ENCODE measurements at places on chromosomes 1 and 21.

DNA sequence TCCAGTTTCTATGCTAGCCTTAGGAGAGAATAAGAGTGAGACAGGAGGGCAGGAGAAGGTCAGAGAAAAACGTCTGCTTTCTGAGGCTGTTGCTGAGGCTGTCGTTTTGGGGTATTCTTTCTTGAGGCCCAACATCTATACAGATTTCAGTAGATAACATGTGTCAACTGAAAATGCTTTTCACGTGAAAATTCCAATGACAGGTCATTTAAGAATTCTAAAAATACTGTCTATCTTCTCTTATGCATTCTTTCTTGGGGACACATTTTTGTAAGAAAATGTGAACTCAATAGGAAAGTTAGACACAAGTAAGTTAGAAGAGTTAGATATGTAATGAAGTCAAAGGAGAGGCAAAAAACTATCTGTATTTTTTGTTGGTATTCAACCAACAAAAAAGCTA lies 150.8 kb downstream of the TGFB2 start:
- DNase-seq: no peak

- no peak for DNase-seq
Measured at GRCh38 chr1:67952071-67952470, 98.4 kb downstream of the DIRAS3 start.

DNA sequence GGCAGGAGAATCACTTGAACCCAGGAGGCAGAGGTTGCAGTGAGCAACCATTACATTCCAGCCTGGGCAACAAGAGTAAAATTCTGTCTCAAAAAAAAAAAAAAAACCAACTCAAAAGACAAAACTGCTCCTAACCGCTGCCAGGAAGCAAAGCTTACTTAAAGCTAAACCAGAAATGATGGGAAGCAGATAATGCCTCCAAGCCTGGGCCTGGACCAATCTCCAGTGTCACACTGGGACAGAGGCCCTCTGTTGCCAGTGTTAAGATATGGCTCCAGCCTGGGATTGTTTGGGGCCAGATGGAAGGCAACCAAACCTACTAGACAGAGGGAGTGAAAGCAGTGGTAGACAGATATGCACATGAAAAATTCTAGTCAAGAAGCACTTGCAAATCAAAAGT lies 36.9 kb downstream of the NSL1 start:
- peak; percentile 28 for DNase-seq

- DNase-seq: no peak
Measured at GRCh38 chr1:222346955-222347354, 200.9 kb downstream of the HHIPL2 start.

DNA sequence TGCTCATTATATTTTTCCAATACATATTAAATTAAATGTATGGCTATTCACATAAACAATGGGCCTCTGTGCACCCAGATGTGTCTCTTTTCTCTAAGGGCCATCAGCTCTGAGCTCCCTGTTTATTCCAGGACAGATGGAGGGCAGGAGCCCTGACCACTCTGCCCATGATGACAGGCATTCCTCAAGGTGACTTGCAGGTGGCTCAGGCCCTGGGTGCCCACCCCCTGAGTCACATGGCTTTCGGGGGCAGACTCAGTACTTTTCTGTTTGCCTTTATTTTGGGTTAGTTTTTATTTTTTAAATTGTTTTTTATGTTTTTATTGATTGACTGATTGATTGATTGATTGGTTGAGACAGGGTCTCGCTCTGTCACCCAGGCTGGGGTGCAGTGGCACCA lies 6.4 kb upstream of the LRP8 start:
- no peak for DNase-seq

DNA sequence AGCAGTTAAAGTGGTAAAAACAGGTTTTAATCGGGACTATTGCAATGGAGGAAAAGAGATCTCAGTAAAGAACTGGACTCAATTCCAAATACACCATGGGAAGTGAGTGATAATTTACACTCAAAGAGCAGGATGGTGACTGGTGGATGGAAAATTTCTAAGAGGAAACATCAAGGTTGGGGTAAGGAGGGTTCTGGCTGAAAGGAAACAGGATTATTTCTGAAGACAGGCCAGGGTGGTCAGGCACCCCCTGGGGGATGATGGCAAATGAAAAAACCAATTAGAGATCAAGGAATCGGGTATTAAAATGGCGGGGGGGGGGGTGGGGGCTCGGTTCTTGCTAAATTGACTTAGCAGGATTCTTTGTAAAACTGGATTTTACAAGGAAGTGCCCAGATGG lies 12.3 kb upstream of the HSD11B1 start:
- DNase-seq: no peak

DNA sequence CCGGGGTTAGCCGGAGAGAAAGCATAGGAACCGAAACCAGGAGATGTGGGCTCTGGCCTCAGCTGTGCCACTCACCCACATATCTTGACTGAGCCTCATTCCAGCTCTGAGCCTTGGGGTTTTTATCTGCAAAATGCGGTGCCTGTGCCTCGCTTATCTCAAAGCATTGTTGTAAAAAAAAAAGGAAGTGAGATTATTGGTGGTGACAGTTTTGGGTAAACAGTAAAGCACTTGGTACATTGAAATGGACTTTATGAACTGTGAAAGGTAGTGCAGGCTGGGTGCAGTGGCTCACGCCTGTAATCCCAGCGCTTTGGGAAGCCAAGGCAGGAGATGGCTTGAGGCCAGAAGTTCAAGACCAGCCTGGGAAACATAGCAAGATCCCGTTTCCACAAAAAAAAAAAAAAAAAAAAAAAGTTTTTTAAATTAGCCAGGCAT lies 3.8 kb downstream of the PTAFR start:
- no peak for DNase-seq

GRCh38 chr1:31939484-31940329 lies 1.5 kb upstream of the PTP4A2 start:
- DNase-seq: peak; percentile 80

- no peak for DNase-seq
Measured at GRCh38 chr1:227490001-227490400, 73.4 kb upstream of the ZNF678 start.

DNA sequence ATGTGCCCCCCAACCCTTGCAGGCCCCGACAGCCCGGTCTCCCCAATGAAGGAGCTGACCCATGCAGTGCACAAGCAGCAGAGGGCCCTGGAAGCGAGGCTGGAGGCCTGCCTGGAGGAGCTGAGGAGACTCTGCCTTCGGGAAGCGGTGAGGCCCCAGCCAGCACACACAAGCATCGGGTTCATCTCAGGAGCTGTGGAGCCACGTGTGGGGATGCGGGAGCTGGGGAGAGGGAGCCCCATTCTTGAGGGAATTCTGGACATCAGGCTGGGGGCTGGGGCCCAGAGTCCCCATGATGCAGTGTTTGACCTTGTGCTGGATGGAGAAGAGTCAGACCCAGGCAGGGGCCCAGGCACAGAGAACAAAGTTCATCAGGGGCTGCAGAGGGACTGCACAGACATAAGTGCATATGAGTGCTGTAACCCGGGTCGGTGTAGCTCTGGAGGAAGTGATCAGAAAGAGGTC lies 4.8 kb downstream of the INAVA start:
- DNase-seq: no peak

- DNase-seq: no peak
Measured at GRCh38 chr1:62484824-62485468, 48.1 kb downstream of the USP1 start.
